ENCODE measurements at places on chromosomes 2 and 18.
A peak's percentile ranks its signal among the peaks of the same experiment; 100 is the strongest.

GRCh38 chr2:20634507-20635112, 16.3 kb downstream of the HS1BP3 start:
- DNase-seq: no peak

DNA sequence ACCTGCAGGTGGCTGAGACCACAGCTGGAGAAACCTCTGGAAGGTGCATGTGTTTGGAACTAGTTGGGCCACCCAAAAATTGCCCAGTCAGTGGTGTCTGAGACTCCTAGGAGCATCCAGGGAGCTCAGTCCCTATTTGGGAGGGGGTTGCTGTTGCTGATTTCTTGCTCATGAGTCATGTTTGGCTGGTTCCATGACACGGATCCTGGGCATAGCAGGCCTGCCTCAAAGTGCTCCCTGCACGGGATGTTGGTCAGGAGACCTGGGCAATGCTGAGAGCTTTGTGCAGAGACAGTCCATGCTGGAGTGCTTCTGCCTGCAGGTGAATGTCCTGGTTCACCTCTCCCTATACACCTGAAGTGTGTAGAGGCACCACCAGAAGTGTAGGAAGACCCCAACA, 194.2 kb downstream of the GLI2 start:
- no peak for DNase-seq

DNA sequence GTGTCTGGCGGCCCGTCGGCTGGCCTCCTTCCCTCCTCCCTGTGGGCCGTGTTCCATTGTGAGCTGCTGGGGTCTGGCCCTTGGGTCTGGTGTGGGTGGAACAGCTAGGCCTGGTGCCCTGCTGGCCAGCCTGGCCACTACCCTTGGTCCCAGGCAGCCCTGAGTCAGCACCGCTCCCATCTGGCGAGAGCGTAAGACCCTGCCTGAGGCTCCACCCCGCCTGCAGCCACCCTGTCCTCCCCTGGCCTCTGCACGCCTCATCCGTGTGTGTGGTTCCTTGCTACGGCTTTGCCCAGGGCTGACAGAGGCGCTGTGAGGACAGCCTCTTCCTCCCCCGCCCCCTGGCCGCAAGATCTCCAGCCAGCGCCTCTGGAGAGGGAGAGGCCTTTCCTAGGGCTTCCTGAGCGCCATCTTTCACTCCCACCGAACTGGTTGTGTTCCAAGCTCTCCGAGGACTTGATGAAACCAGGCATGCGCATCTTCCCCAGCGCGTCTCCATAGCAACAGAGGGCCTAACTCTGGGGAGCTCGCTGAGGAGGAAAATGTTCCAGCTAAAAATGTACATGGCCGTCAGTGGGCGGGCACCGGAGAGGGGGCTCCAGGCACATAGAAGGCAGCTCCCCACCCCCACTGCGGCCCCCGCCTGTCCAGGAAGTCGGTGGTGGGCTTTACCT, 83.0 kb downstream of the STPG4 start:
- DNase-seq: no peak

- DNase-seq: peak; percentile 52
These were observed 169.2 kb downstream of the CDH20 start for GRCh38 chr18:61502472-61502871.

GRCh38 chr2:65361623-65362022, 70.8 kb downstream of the SPRED2 start:
- no peak for DNase-seq

- DNase-seq: peak; percentile 3
These were observed 2.4 kb downstream of the MARS2 start for GRCh38 chr2:197707316-197708213.

- no peak for DNase-seq
These were observed 400.3 kb downstream of the NCKAP5 start for GRCh38 chr2:133167990-133168389.

GRCh38 chr2:163808406-163808805, 72.6 kb upstream of the FIGN start:
- DNase-seq: no peak

Data from amygdala (tissue), 56 donors.